ELR (cell line): ENCODE measurements at places on chromosomes 4 and X.

GRCh38 chrX:2707334-2707760 is 16.3 kb downstream of the CD99 start:
- peak; percentile 96 for DNase-seq

DNA sequence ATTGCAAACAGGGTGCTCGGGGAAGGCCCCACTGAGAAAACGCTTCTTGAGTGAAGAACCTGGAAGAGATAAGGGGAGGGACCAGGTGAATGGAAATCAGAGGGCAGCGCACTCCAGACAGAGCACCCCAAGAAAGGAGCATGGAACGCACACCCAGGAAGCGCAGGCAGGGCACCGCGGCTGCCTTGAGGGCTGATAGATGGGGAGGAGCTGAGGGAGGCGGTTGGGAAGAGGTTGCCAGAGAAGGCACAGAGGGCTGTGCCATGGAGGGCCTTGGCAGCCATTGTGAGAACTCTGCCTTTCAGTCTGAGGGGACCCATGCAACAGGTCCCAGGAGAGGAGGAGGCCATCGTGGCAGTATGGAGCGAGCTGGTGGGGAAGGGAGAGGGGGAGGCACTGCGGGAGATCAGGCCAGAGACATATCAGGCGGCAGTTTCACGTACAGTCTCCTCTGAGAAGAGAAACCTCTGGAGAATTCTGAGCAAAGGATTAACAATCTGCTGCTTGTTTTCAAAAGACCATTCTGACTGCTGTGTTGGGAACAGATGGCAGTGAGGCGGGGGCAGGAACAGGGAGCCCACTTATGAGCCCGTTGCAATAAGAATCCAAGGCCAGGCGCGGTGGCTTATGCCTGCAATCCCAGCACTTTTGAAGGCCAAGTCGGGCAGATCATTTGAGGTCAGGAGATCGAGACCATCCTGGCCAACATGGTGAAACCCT is 83.7 kb downstream of the PCYT1B start:
- DNase-seq = no peak

DNA sequence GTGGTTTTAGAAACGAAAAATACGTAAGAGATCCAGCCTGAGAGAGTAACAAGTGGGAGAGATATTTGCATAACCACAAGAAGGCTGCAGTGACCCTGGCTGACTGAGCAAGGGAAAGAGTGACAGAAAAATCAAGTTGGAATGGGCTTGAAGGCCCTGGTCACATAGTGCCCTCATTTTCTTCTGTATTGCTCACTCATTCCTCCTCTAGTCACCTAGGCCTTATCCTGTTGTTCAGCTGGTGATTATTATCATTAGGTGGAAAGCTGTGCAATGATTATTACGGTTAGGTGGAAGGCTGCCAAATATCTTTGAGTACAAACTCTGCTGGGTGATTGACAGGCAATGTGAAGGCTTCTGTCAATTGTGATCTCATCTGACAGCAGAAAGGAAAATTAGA is 2384.1 kb downstream of the PCDH7 start:
- DNase-seq = peak; percentile 8

DNA sequence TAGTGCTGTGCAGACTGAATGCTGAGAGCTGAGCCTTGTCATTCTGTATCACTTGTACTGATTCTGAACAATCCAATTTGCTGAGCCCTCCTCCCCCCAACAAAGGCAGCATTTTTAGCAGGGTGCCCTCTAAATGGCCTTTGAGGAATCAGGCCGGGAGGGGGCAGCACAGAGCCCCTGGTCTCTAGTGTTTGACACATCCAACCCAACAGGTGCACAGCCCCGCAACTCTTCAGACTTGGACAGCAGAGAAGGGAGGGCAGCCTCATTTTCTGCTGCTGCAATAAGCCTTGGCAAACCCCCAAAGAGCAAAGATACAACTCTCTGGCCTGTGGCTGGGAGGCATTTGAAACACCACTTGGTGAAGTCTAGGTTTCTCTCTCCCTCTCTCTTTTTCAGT is 3.4 kb downstream of the ATP1B4 start:
- peak; percentile 25 for DNase-seq
